CD4-positive, alpha-beta T cell treated with Interferon gamma for 1 hour (primary cell): ENCODE measurements at places on chromosomes 13 and 19.

- DNase-seq: no peak
These were observed 5.0 kb downstream of the RNF113B start for GRCh38 chr13:98171900-98172589.

DNA sequence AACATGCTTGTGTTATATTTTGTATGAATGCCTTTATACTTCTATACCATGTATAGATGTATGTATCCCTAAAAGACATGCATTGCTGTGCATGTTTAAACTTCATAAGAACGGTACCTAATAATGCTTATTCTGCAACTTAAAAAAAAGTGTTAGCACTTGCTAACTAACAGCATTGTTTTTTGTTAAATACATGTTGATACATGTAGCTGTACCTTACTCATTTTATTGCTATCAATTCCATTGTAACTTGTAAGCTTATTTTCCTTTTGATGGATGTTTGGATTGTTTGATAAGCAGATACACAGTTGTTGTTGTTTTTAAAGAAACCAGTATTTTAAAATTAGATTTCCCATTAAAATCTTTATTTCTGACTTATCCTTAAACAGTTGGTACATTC is 53.8 kb downstream of the CDK8 start:
- no peak for DNase-seq

DNA sequence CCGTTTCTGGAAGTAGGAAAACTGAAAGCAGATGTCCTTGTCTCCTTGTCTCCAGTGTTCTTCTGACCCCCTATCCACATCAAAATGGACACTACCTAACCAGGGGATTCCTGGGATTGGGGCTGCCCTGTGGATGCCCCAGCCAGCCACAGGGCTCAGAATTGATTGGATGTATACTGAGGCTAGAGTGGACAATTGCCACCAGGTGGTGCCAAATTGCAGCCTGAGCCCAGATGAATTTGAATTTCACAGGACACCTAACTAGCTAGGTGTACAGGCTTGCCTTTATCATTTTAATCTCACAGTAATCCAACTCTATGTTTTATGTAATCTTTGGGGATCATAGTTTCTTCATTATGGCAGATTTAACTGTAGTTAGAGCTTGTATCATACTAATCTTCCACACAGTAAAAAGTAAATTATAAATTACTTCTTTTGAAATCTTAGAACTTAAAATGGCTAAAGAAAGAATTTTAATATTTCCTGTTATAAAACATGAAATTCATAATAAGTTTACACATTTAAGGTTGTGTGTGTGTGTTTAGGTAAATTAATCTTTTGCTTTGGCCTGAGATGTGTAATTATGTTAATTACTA is 58.0 kb downstream of the PIBF1 start:
- no peak for DNase-seq

DNA sequence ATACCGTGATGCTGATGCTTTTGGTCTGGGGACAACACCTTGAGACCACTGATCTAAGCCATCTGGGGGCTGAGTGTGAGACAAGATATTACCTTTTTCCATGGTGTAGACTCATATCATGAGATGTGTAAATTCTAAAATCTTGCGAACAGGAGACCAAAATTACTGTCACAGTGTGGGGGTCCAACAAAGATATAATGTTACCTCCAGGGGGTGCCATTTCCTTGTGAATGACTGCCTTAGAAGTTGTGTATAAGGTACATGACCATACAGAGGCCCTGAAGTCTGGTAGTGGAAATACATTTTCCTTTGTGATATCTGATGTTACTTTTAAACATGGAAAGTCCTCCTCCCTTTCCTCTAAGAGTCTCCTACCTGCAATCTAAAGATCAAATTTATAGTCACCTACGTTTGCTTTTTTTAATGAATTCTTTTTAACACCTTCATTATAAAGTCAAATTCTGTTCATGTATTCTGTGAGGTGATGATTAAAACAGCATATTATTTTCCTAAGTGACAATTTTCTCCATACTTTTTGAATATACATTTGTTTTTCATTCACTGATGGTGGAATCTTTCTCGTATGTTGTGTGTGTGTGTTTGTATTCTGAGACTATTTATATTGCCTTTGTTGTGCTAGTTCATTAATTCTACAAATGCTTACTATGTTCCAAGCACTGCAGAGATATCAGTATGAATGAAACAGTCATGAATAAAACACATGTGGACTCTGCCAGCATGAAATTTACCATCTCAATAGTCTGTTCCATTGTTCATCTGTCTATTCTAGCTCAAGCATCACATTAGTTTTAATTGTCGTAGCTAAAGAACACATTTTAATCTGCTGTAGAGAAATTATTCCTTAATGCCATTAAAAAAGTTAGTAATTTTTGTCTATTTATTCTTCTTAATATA is 113.7 kb downstream of the RFC3 start:
- no peak for DNase-seq

GRCh38 chr19:48928164-48929025 is 5.1 kb upstream of the DHDH start:
- DNase-seq: no peak

DNA sequence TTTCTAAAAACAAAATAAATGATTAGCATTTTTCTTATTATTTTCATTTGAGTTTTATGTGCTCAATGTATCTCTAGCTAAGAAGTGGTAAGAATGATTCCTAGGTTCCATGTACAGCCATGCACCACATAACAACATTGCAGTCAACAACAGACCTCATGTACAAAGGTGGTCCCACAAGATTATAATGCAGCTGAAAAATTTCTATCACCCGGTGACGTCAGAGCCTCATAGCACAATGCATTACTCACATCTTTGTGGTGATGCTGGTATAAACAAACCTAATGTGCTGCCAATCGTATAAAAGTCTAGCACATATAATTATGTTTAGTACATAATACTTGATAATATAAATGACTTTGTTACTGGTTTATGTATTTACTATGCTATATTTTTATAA is 120.5 kb downstream of the SLC7A1 start:
- no peak for DNase-seq

DNA sequence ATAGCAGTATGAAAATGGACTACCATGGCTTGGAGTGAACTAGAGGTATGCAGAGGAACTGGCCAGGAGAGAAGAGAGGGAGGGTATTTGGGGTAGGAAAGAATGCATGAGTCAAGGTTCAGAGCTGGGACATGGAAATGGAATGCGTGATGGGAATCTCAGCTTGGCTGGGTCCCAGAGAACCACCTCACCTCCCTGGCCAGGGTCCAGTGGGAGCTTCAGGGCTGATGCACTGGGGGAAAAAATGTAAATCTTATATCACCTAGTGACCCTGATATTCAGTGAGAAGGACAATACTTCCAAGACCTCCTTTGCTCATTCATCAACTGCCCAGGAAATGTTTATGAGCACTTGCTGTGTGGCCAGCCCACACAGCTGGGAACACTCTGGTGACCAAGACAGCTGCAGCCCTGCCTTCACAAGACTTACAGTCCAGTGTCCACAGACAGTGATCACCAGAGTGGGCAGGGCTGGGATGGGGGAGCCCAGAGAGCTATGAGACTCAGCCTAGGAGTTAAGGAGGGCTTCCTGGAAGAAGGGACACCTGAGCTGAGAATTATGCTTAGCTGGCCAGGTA is 12.8 kb downstream of the IGSF23 start:
- DNase-seq: no peak

- DNase-seq: no peak
These were observed 5.7 kb upstream of the THSD1 start for GRCh38 chr13:52411629-52412028.

- DNase-seq: no peak
These were observed 12.9 kb downstream of the CYTH2 start for GRCh38 chr19:48481846-48482639.

DNA sequence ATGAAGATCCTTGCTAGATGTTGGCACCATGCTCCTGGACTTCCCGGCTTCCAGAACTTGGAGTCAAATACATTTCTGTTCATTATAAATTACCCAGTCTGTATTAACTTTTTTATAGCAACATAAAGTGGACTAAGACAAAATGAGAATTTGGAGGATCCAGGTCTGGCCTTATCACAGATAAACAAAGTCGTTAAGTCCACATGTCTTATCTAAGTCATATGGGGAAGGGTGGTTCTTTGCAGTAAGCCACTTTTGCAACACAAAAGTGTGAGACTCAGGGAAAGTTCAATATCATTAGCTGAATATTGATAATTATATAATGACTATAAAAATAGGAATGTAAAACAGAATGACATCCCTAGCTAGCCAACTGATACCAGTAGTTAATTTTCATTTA is 91.6 kb upstream of the SIAH3 start:
- no peak for DNase-seq

GRCh38 chr13:31649766-31650165 is 89.6 kb upstream of the RXFP2 start:
- no peak for DNase-seq

GRCh38 chr13:92074658-92075057 is 676.2 kb downstream of the GPC5 start:
- no peak for DNase-seq

- DNase-seq: no peak
These were observed 13.8 kb downstream of the CILP2 start for GRCh38 chr19:19551853-19552192.

GRCh38 chr13:114002009-114002544 is 28.2 kb upstream of the C13orf46 start:
- no peak for DNase-seq

DNA sequence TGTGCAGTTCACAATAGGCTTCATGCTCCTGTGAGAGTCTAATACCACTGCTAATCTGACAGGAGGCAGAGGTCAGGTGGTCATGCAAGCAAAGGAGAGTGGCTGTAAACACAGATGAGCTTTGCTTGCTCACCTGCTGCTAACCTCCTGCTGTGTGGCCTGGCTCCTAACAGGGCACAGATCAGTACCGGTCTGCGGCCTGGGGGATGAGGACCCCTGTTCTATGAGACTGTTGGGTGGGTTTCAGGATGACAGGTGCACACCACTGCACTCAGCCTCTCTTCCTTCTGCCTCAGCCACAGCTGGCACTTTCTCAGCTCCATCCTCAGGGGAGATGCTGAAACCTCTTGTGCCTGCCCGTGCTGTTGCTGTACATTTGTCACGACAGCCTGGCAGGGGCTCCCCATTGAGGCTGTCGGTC is 9.7 kb downstream of the CLEC4G start:
- DNase-seq: no peak

DNA sequence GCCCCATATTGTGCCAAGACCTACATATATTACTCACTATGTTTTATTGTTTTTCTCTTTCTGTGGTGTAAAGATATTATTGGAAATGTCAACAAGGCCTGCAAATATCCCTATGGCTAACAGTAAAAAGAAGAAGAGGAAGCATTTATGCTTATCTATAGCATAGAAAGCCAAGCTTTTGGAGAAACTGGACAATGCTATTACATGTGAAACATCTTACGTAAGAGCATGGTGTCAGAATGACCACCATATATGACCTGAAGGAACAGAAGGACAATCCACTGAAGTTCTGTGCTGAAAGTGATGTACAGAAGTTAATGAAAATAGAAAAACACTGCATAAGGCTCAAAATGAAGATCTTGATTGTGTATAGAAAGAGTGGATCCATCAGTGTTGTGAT is 145.2 kb downstream of the KCTD12 start:
- no peak for DNase-seq

GRCh38 chr13:30111810-30112209 is 195.5 kb downstream of the KATNAL1 start:
- no peak for DNase-seq

DNA sequence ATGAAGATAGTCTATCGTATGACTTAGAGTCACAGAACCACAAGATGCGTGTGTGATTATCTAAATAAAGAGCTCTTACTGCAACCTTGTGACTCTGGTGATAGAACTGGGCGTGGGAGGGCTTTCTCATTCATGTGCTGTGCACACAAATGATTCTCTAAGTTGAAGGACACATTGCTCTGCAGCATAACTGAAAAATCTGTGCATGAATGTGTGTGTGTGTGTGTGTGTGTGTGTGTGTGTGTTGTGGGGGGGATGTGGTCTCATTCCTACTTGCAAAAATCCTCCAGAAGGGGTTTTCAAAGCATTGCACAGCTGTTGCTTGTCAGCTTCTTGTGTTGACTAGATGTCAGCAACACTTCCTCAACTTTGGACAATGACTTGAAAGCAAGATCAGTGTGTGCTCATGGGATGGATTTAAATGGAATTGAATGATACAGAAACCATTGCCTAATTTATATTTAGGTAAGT is 22.4 kb downstream of the LRCH1 start:
- no peak for DNase-seq

DNA sequence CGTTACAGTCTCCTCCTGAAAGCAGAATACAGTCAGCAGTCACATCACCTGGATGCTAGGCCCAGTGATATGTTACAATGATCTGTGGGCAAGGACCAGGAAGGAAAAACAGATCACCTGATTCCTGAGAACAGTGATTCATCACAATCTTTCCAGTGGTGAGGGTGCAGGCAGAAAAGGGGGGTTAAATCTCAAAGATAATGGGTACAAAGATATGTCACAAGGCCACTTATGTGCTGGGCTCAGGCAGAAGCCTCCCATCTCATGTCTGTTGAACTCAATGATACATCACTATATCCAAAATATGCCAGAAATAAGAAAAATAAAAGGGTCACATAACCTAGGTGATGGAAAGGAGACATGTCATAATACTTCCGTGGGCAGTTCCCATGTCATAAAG is 10.8 kb upstream of the ZNF91 start:
- DNase-seq: no peak
